Pancreas (tissue), 10 donors: ENCODE measurements at places on chromosomes 11 and 22. TPM values are rescaled to one million over a fixed set of nuclear protein-coding genes. Genes with fewer than 3 reads are reported as not detected.

GRIK4 gene
- not detected for total RNA-seq

- DNase-seq, result peak; percentile 52
Observed at GRCh38 chr11:75275581-75275980, 35.0 kb downstream of the TPBGL start.

GRCh38 chr22:46734830-46735453 is 3.1 kb downstream of the CERK start:
- no peak for DNase-seq

SLC22A12 gene
- total RNA-seq, result not detected

- peak; percentile 90 for DNase-seq
Observed at GRCh38 chr11:83285771-83286528, at the start of gene CCDC90B. Gene CCDC90B, minus strand, starts transcription at chr11:83286367. Its CDS starts 395 bp downstream, at chr11:83285972.
